ENCODE measurements at places on chromosomes 4 and X.

GRCh38 chrX:31449965-31450364 is 378.1 kb upstream of the FTHL17 start:
- no peak for DNase-seq

DNA sequence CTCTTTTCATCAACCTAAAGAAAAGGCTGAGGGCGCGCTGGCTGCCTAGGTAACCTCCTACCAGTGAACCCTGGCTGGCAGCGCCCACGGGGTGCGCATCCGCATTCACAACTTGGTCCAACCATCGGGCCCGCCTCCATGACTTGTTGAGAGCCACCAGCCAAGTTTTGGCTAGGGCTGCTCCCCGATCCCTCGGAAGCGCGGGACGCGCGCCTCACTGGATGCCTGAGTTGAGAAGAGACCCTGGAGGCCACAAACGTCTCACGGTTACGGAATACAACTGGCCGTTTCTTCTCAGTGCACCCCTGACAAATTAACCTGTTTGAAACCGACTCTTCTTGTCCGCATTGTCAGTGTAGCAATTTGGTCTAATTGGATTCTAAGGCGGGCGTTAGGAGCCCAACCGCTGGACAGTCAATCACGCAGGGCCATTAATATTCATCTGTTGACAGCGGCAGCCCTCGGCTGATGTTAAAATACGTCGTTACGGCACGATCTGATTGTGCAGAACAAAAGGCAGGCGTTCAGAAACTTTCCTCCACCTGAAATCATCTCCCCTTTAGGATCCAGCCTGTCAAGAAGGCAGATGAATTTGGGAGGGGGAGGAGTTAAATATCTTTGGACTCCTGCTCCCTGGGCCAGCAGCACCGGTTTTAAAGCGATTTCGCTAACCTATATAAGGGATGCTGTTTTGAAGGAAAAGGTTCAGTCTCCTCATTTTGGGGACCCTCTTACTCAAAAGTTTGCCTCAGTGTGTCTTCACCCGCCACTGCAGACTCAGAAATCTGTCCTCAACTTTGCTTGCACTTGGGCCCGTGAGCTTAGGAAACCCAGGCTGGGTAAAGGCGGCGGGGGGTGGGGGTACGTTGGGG is 1.2 kb downstream of the GPC3 start:
- no peak for DNase-seq

- peak; percentile 75 for DNase-seq
Observed at GRCh38 chr4:173370477-173371291, at the start of gene SAP30. Gene SAP30, plus strand, starts transcription at chr4:173370954. Its CDS starts 229 bp downstream, at chr4:173371183.

- no peak for DNase-seq
Observed at GRCh38 chrX:95903975-95904374, 780.7 kb upstream of the DIAPH2 start.

- no peak for DNase-seq
Observed at GRCh38 chr4:7646384-7647061, 211.8 kb upstream of the PSAPL1 start.

DNA sequence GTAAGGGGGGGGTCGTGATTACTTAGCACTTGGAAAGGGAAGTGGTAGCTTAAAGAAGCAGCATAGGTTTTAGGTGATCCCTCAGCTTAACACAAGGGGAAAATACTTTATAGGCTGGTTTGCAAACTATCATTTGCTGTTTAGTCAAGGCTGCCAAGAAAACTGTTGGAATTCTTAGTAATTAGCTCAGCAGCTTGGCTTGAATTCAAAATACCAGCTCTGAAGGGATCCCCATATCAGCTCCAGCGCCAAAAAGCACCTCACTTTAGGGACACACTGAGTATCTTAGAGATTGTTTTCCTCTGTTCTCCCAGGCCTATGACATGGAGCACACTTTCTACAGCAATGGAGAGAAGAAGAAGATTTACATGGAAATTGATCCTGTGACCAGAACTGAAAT is 8.8 kb downstream of the TNMD start:
- no peak for DNase-seq

DNA sequence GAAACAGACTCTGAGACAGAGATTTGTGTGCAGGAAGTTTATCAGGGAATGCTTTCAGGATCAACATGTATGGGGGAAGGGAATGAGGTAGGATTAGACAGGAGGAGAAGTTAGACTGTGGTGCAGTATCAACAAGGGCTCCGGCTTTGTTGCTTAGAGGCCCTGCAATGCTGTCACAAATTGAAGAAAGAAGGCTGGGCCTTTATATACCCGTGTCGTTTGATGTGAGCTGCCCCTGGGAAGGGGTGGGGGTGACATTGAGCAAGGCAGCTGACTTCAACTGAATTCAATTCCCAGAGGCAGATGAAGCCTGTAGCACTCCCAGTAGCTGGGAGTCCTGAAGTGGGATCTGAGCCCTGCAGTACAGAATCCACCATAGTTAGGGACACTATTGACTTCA is 29.5 kb upstream of the USP9X start:
- no peak for DNase-seq

GRCh38 chr4:154049457-154050181 is 260.7 kb upstream of the SFRP2 start:
- no peak for DNase-seq

- no peak for DNase-seq
Observed at GRCh38 chr4:175784986-175785525, 27.0 kb downstream of the GPM6A start.

DNA sequence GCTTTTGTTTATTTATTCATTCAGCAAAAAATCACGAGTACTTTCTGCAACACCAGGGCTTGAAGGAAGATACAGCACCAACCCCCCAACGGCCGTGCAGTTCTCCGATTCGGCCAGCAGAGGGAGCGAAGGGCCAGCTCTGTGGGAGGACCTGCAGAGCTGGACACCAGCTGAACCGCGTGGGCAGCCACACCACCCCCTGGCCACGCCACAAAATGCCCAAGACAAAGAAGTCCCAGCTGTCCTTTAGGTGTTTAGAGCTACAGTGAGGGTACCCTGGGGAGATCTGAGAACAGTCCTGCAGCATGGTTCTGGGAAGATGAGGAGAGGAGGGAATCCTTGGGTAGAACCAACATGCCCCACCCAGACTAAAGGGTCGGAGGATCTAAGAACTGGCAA is 83.1 kb downstream of the RELL1 start:
- peak; percentile 11 for DNase-seq
